ENCODE measurements at places on chromosomes 1 and 21.

- no peak for DNase-seq
These were observed 50.3 kb downstream of the CDC7 start for GRCh38 chr1:91550961-91551360.

- DNase-seq, result no peak
These were observed 20.1 kb upstream of the CLCA1 start for GRCh38 chr1:86448670-86449069.

DNA sequence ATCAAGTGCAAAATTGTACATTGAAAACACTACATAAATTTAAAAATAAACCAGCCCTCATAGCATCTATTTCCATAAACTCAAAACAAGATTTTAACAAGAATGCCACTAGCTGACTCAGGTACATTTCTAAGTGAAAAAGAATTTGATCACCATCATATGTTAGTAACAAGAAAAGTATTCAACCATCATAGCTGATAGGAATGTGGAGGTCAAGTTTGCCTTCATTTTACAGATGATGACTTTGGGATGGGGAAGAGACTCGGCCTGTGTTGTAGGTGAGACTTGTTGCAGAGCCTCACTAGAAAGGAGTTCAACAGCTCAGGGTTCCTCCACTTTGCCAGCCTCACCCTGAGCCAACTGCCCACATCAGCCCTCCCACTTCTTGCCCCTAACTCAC lies 318.8 kb upstream of the FAM78B start:
- no peak for DNase-seq

GRCh38 chr1:79848316-79848715 lies 841.8 kb upstream of the ADGRL4 start:
- DNase-seq, result no peak

- DNase-seq, result no peak
These were observed 116.9 kb downstream of the ETS2 start for GRCh38 chr21:38922474-38923235.

GRCh38 chr1:236809148-236809547 lies 14.1 kb downstream of the MTR start:
- DNase-seq, result no peak

DNA sequence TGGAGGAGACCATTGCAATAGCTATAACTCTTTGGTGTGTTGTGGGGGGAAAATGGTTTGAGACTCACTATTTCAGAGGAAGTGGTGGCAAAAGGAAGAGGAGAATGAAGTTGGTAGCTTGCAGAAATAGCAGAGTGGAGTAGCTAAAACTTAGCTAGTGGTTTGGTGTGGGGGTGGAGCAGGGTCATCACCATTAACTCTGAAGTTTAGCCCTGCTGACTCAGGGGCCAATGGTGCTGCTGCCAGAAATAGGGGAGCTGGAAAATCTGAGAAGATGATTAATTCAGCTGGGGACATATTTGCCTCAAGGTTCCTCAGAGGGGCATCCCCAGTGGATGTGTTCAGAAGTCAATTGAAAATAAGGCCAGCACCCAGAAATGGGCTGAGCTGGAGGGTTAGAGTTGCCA lies 65.4 kb downstream of the RUNX1 start:
- DNase-seq, result peak; percentile 48

DNA sequence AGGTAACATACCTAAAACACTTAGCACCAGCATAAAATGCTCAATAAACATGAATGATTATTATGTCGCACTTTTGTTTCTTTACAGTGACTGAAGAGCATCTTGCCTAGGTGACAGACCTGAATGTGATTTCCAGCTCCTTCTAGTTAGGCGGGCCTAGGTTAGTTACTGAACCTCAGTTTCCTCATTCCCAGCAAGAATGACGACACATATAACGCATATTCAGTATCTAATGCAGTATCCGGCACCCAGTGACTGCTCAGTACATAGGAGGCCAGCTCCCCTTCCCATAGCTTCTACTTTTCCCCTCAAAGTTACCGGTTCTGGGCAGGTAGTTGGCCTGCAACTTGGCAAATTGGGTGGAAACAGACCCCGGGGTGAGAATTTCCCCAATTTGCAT lies 763 bp downstream of the AUNIP start:
- no peak for DNase-seq

DNA sequence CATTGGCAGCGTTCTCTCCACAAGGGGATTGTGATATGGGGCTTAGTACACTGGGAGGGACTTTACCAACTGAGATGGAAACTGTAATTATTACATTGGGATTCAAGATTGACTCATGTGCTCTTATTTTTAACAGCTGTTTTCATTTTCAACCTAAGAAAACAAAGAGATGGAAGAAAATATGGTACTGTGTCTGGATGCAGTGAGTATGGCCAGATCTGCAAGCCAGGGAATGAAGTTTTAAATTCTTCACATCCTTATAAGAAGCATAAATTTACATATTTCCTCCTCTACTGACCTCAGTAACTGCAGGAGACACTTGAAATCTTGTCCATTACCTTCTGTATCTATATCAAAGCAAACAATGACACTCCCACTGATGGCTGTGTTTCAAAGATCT lies 81.5 kb upstream of the EDEM3 start:
- no peak for DNase-seq

DNA sequence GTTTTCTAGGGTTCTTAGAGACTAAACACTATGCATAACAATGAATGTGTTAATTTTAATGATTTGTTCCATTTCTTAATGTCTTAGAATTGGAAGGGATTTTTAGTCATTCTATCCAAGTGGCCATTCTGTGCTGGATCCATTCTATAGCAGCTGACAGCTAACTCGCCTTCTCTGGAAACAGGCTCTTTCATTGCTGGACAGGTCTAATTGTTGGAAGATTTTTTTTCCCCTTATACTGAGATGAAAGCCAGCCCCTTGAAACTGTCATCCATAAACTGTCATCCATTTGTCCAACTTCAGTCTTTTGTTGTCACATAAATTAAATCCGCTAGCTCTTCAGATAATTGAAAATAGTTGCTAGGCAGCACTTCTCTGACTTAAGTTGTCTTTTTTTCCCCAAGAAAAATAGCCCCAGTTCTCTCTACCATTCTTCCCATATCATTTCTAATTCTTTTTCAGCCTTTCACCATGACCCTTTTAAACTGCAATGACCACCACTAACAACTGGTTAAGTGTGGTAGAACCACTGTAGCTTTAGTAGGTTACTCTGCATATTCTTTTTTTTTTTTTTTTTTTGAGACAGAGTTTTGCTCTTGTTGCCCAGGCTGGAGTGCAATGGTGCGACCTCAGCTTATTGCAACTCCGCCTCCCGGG lies 19.7 kb downstream of the AK4 start:
- no peak for DNase-seq

DNA sequence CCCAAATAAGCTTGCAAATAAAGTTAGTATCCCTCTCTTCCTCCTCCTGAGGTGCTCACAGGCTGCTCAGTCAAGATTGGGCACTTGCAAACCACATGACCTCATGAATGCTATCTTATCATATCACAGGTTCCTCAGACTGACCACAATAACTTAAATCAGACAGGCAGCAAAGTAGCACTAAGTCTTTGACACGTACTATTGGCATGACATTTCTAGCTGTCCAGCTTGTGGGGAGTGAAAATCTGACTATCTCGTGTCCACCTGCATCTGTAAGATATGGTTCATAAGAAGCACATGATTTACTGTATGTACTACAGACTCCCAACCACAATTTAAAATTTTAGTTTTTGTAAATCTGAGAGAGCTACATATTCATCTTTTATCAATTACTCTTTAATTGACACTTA lies 58.0 kb upstream of the GFI1 start:
- no peak for DNase-seq
